ENCODE measurements at places on chromosomes 2 and 18.

DNA sequence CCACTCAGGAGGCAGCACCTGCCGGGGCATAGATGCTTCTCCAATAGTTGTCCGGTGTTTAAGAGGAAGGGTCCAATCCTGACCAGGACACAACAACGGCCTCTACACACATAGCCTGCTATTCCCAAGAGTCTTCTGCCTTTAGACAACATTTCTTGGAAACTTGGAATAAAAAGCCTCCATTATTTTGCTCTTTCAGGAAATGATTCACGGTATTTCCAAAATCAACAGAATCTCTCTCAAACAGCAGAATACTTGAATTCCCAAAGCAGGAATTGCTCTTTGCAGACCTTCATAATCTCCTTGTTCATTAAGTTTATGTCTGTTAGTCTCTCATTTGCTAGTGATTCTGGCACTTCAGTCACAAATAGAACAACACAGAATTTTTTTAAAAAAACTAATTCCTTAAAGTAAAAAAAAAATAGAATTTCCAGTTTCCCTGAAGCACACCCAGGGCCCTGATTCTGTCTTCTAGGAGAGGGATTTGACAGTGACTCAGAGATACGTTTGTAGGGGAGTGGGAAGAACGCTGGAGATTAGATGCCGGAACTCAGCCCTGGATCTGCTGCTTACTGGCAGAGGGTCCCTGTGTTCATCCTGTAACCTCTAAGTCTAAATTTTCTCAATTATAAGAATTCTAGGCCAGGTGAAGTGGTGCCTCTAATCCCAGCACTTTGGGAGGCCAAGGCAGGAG, 74.7 kb downstream of the NAB1 start:
- DNase-seq: no peak

DNA sequence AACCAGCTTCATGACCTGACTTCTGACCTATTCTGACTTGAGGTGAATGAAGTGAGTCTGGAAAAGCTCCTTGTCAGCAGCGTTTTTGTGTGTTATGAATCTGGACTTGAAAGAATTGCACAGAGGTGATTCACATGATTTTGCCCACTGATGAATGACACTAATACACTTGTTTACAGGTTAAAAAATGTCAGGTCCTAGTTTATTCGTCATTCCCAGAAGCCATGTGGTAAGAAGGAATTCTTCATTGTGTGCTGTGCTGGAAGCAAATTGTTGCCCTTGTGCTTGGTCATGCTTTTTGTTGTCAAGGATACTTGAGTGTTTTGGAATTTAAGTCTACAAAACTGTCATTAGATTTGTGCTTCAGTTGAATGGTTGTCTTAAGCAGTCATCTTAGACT, 15.5 kb downstream of the SEC11C start:
- DNase-seq: no peak

- no peak for DNase-seq
Measured at GRCh38 chr2:239815671-239816070, 209.5 kb downstream of the NDUFA10 start.

GRCh38 chr2:83971547-83971946, 487.5 kb downstream of the SUCLG1 start:
- DNase-seq: no peak

DNA sequence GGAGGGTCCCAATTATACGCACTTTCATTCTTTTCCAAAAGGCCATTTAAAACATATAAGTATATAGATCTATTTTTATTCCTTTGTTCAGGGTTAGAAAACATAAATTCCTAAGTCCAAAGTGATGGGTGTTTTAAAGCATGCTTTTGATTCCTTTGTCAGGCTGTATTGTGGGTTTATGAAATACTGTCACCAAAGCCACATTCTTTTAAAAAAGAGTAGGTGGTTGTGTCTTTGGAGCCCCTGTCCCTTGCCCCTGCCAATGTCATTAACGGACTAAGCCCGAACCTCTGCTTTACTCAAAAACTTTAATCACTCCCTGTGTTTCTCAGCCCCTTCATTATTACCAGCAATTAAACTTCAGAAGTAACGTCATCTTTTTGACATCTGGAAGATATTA, 104.9 kb upstream of the APCDD1 start:
- DNase-seq: no peak

DNA sequence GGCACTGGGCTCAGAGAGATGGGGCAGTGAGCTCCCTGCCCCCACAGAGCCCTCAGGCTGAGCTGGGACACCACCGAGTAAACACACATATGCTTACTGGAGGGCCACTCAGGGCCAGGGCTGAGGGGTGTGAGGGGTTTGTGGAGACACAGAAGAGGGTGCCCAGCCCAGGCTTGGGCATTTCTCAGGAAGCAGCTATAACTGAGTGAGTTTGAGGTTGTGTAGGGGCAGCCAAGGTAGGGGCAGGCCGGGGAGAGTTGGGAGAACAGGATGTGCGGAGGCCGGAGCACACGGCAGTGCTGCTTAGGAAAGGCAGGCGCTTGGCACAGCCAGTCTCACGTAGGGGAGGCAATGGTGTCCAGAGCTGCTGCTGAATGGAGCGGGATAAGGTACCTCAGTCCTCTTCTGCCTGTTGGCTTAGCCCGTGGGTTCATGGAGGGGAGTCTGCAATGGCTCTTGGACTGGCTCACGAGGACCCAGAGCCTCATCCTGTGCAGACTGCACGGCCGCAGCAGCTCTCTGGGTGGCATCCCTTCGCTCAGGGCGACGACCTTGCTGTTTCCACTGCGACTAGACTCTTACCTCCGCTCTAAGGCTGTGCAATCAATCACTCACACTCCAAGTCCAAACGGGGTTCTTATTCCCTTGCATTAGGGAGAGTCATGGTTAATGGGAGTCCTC, 466.1 kb upstream of the HS6ST1 start:
- no peak for DNase-seq

- peak; percentile 38 for DNase-seq
Measured at GRCh38 chr18:3447068-3447894, 2.7 kb upstream of the TGIF1 start.

- DNase-seq: no peak
Measured at GRCh38 chr18:26021061-26021754, 69.2 kb downstream of the SS18 start.

Measured in hippocampal formation (tissue), 2 donors.